ENCODE measurements at places on chromosomes 11 and 22.

GRCh38 chr11:47185305-47186075 is 744 bp downstream of the PACSIN3 start:
- DNase-seq = no peak

GRCh38 chr11:101863361-101863760 is 51.4 kb upstream of the CEP126 start:
- DNase-seq = no peak

GRCh38 chr11:10638316-10638925 is 55.1 kb downstream of the IRAG1 start:
- DNase-seq = no peak

GRCh38 chr22:24433828-24434470 is 6.5 kb downstream of the ADORA2A start:
- no peak for DNase-seq

- peak; percentile 63 for DNase-seq
These were observed at the start of gene SERPINH1 for GRCh38 chr11:75562048-75562835. TSS of gene SERPINH1 (plus strand) at chr11:75562253. CDS start at chr11:75566350, 4,097 bp downstream.

DNA sequence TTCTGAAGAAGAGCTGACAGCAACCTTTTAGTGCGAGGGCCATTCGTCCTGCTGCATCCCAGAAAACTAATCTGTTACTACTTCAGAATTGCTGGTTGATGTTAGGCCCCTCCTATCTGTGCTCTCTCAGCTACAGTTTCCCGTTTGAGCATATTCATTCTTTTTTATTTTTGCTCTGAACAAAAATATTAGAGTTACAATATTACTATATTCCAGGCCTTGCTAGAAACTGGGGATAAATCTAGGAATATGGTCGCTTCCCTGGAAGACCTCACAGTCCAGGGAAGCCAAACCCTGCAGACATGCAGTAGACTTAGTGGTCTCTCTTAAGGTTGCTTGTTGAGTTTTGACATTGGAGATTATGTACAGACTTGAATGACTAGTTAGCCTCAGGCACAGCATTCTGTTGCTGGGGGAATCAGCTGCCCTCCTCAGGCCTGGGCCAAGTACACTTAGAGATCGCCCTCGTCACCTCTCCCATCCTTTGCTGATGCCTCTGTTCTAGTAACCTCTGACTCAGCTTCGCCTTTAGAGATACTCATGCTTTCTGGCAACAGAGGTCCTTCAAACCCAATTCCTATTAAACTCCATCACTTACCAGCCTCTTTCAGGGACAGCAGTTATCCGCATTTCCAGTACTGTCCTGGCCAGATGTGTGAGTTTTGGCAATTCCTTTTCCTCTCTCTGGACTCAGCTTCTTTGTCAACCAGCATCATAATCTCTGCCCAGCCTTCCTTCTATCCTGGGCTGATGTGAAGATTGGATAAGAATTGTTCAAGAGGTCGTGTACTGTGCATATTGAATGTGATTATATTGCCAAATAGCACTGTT is 698 bp upstream of the ANAPC15 start:
- DNase-seq = no peak

- no peak for DNase-seq
These were observed 24.0 kb upstream of the MALAT1 start for GRCh38 chr11:65474864-65475263.

GRCh38 chr22:44592126-44592823 is 94.2 kb upstream of the RTL6 start:
- no peak for DNase-seq

DNA sequence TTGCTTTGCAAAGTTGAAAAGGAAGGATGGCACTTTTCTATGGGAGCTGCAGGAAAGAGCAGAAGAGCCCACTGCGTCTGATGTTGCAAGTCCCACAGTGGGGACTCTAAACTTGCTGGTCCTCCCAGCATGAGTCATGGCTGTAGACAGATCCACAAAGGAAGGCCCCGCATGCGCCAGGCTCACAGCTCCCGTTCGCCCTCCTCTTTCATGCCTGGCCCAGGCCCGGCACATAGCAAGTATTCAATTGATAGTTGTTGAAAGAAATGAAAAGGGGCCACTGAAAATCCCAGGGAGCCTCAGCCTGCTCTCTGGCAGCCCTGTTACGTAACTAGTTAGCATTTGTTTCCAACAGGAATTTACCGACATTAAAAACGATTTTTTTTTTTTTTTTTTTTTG is 18.9 kb downstream of the AP1B1 start:
- no peak for DNase-seq

- DNase-seq = no peak
These were observed 47.7 kb upstream of the RTL6 start for GRCh38 chr22:44545773-44546172.

- DNase-seq = no peak
These were observed 253.3 kb upstream of the ISX start for GRCh38 chr22:34812631-34813030.

GRCh38 chr11:130407978-130408377 is 20.4 kb downstream of the ADAMTS8 start:
- DNase-seq = no peak

- DNase-seq = no peak
These were observed 14.0 kb downstream of the EP300 start for GRCh38 chr22:41106122-41106968.

GRCh38 chr22:41403532-41404318 is 22.0 kb downstream of the TEF start:
- peak; percentile 63 for DNase-seq

GRCh38 chr11:15579287-15580001 is 464.7 kb downstream of the INSC start:
- no peak for DNase-seq

DNA sequence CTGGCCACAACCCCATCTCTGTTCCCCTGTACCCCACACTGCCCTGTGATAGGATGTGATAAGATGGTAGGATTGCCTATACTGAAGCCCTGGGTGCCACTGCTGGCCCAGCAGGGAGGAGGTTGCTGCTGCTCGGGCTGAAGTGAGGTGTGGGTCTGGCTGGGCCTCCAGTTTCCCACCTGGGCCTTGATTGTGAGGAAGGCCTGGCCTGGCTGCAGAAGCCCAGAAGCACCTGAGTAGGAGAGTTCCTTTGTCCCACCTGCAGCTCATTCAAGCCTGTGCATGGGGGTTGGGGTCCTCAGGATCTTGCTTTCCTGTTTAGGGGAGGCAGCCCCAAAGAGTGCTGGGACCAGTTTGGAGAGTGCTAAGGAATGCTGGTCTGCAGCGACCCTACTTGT is 3.3 kb downstream of the ST3GAL4 start:
- no peak for DNase-seq

GRCh38 chr11:10629411-10630002 is 61.0 kb upstream of the LYVE1 start:
- no peak for DNase-seq

DNA sequence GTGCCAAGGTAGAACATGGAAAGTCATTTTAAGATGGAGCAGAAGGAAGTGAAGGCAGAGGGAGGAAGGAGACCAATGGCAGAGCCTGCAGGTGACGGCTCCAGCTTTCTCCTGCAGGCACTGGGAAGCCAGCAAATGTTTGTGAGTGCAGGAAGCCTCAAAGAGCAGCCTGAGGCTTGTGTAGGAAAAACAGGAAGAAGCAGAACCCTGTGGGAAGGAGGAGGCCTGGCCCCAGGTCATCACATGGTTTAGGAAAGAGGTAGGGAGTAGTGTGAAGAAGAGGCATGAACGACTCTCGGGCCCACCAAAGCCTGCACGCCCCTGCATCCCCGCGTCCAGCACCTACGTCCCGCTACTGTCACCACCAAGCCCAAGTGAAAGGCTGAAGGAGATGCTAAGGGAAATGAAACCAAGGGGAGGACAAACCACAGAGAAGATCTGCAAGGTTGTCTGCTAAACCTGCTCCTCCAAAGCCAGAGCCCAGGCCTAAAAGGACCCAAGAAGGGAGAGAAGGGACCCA is 151.5 kb downstream of the CHST1 start:
- no peak for DNase-seq

- no peak for DNase-seq
These were observed 23.9 kb downstream of the ELFN2 start for GRCh38 chr22:37403267-37403960.

- no peak for DNase-seq
These were observed 2.8 kb downstream of the NRGN start for GRCh38 chr11:124742555-124742954.

- DNase-seq = no peak
These were observed 1.0 kb downstream of the FUT4 start for GRCh38 chr11:94544646-94545263.

- DNase-seq = peak; percentile 51
These were observed 21.3 kb upstream of the PIK3IP1 start for GRCh38 chr22:31313366-31314147.

- DNase-seq = no peak
These were observed 3.9 kb downstream of the ACP2 start for GRCh38 chr11:47244448-47245350.

- DNase-seq = no peak
These were observed 47.5 kb upstream of the SORL1-AS1 start for GRCh38 chr11:121500275-121500674.

DNA sequence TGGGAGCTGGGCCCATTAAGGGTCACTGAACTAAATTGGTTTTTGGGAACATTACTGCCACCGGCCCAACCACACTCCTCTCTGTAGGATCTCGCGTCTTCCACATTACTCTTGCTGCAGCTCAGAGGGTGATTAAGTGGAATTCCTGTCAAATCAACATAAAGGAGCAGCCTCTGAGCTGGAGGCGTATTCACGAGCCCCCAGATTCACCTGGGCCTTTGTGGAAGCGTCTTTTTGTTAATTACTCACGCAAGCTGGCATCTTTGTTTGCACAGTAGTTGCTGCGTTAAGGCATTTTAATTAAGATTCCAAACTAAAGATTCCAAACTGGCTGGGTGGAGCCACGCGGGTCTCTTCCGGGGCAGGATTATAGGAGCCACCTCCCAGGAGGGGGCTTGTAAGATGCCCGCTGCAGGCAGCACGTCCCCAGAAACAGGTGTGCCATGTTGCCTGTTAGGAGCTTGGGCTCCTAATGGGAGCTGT is 21.5 kb upstream of the RFPL3 start:
- DNase-seq = no peak

GRCh38 chr11:80321786-80322185 is 881.0 kb upstream of the TENM4 start:
- no peak for DNase-seq

- DNase-seq = no peak
These were observed 12.8 kb upstream of the MUC15 start for GRCh38 chr11:26584818-26585217.

DNA sequence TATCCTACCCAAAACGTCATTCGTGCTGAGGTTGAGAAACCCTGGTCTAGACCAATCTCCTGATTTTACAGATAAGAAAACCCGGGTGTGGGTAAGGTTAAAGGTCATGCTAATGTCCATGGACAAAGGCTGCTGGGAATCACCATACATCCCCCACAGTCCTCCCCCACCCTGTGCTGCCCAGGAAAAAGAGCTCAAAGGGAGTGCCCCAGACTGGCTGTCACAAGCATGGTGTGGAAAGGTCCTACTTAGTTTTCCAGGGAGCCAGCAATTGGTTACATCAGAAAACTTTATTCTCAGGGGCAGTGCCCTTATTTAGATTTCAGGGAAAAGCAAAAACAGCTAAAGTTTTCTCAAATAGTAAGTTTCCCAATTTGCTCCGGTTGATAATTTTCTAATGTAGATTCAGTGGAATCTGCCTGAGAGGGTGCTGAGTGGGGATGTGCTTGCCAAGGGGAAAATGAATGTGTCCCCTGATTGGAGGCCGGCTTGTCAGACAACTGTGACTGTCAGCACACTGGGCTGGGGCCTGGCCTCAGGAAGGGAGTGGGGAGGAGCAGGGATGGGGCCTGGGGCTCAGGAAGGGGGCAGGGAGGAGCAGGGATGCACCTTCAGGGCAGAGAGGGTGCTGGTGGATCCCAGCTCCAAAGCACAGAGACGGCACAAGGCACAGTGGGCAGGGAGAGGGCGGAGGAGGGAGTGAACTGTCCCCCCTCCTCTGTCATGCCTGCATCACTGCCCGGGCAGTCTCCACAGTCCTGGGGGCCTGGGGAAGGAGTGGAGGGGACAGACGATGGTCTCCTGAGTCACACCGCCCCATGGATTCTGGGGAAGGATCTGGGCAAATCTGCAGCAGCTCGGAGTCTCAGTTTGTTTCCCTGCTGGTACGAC is 263.6 kb downstream of the KIRREL3 start:
- no peak for DNase-seq

GRCh38 chr22:38755155-38755910 is 465 bp downstream of the SUN2 start:
- DNase-seq = no peak

DNA sequence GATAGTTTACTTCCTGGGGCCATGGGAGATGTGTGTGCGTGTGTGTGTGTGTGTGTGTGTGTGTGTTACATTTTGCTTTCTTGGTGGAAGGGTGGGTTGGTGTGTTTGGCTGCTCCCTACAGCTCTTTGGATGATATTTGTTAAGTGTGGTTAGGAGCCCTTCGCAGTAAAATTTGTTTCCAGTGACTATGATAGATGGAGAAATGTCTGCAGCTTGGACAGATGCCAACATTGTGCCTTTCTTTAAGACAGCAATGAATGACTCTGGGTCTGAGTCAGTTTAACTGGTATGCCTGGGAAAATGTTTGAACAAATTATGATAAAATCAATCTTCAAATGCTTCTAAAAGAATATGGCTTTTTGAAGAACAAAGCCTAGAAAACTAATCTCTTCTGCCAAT is 102.7 kb upstream of the TRPC6 start:
- DNase-seq = no peak

GRCh38 chr11:79206951-79207350 is 233.9 kb downstream of the TENM4 start:
- no peak for DNase-seq

Data from NCI-H748 treated with DMSO at 0.1 percent for 48 hours (cell line).